ENCODE measurements at places on chromosomes 16 and 17.

- DNase-seq, result no peak
Measured at GRCh38 chr16:4709481-4709880, 16.1 kb downstream of the NUDT16L1 start.

GRCh38 chr16:7615565-7615964, 282.9 kb downstream of the RBFOX1 start:
- DNase-seq, result no peak

DNA sequence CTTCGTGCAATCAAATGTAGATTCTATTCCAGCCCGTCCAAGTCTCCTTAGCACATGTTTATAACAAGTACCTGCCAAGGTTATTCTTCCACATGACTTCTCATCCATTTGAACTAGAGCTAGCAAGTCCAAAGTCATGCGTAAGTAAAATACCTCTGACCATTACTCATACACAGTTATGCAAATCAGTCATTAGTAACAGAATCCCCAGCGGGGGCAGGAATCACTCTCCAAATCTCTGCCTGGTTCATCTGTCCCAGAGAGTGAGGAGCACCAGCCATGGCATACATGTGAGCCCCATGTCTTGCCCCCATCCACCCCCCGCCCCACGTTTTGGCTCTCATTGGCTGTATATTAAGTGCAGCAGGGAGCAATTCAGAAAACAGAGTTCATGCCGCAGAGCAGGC, 27.7 kb downstream of the SRL start:
- no peak for DNase-seq

DNA sequence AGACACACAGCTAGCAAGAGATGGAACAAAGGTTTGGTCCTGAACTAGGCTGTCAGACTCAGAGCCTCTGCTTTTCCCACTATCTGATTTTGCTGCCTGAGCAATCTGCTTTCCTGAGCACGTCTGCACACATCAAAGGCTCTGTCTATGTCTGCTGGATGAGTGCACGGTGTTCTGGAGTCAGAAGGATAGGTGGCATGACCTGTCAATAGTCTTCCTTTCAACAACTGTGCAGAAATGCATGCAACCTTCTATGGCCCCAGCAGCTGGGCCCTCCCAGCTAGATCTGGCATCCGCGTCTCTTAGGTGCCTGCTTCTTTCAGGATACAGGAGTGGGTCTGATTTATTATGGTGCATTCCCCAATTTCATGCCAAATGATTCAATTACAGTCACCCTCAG, 138.3 kb downstream of the UTP18 start:
- DNase-seq, result no peak

DNA sequence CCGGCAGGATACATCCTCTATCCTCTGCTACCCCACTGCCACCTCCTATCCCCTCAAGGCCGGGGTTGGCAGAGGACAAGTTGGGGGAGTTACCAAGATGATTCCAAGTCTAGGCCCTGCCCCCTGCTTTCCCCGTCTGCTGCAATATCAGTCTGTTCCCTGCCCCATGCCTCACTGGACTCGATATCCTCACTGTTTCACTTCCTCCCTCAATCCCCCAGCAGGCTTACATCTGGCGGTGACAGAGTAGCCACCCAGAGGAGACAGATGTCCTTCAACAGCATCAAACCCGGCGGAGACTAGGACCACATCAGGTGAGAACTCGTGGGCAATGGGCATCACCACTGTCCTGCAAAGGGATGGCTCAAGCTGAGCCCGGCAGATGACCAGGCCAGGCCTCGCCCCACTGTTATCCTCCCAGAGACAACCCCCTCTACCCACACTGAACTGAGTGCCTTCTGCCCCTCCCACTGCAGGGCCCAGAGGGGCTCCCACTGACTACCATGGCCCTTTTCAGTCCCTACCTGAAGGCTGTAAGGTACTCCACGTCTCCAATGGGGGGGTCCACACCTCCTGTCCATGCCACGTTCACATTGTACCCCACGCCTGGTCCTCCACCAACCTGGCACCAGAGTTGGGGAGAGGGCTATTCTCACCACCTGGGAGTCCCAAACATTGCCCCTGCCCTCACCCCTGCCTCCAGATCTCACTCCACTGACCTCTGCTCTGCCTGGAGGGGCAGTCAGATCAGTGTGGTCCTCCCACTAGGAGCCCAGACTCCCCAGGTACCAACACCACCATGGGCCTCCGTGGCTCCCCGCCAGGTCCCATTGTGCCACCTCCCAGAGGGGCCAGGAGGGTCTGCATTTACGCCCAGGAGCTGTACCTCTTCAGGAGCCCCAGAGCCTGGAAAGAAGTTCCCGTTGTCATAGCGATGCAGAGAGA, 9.6 kb downstream of the G6PC3 start:
- no peak for DNase-seq

- no peak for DNase-seq
Measured at GRCh38 chr17:17153071-17153470, 53.1 kb downstream of the PLD6 start.

DNA sequence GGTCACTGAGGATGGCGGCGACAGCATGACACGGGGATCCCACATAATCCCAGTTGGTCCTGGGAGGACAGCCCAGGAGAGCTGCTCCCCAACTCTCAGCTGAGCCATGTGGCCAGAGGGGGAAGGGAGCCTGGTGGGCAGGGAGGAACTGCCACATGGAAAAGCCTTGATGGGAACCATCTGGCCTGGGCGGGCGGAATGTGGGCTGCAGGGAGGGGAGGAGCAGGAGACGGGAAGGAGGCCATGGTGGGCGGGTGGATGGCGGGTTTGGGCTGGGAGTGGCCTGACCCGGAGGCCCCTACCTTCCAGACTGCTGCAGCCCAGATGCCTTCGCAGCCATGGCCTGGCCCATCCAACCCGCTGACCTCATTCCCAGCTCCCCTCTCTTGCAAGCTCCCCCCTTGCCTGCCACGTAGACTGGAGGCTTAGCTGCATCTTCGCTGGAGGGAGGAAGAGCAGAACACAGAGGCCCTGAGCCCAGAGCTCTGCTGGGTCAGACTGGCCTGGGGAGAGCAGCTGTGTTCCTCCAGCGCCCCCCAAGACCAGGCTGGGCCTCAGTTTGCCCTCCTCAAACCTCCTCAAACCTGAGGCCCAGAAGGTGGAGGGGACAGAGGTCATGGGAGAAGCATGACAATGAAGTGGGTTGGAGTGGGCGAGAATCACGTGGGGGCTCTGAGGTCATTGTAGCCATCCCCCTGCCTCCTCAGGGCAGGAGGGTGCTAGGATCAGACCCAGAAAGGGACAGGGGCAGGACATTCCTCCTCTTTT, 8.2 kb upstream of the COL1A1 start:
- DNase-seq, result no peak

GRCh38 chr16:22214889-22215288, 8.8 kb downstream of the EEF2K start:
- no peak for DNase-seq

- no peak for DNase-seq
Measured at GRCh38 chr16:68539711-68540239, 684 bp downstream of the ZFP90 start.

- no peak for DNase-seq
Measured at GRCh38 chr16:31485571-31485970, 2.6 kb downstream of the SLC5A2 start.

DNA sequence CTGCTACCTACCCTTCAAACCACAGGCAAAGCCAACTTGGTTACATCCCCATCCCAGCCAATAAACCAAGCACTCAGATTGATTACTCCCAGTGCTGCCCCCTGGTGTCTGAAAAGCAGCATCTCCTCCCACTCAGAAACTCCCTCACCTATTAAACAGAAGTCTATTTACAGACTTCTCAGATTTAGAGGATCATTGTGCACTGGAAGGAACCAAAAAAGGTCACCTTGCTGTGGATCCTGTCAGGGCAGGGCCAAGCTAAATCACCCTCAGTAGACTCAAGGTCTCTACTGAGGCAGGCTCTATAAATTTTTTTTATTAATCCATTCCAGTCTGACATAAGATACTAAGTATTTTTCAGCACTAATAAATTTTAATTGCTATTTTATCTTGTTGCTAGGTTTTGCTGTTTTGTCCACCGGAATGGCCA, 17.6 kb downstream of the HIGD1B start:
- peak; percentile 56 for DNase-seq

GRCh38 chr17:80455784-80456183, 20.6 kb downstream of the NPTX1 start:
- DNase-seq, result no peak

GRCh38 chr16:80997964-80998620, 8.6 kb downstream of the CMC2 start:
- no peak for DNase-seq

- no peak for DNase-seq
Measured at GRCh38 chr17:45308840-45309239, 8.0 kb downstream of the MAP3K14 start.

Data from central memory CD8-positive, alpha-beta T cell (primary cell).